ENCODE measurements at places on chromosomes 1 and 21.

DNA sequence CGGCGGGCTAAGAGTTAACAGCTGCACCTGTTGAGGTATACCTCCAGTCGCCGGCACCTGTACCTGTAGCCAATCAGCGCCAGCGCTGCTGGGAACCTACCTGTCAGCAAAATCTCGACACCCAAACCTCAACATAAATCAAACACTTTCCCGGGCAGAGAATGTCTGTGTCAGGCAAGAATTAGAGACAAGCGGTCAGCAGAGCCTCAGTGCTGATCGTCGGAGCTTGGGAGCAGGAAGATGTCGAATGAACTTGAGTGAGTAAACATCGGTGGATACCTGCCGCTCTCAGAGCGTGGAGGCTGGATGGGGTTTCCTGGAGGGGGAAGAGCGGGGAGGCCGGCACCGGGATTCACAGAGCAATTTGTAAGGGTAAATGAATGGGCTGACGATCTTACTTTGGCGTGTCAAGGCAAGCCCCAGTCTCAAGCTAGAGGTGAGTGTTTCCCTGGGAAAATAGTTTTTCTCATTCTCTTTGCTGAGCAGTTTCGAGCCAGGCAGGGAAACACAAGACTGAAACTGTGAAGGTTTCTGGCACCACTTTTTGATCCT, at the start of gene GRHL3:
GRHL3 (plus strand) TSS at position 46 of the 552 bp plus-strand sequence; CDS start at position 241, 195 bp downstream.
- peaks cover 5% of the 10 kb centered on the region for H3K4me1 ChIP-seq
- no peak for DNase-seq
- no peak within 1 kb of the TSS for H3K4me3 ChIP-seq
- no peaks in the 10 kb centered on the region for H3K36me3 ChIP-seq
- no peak within 1 kb of the TSS for H3K27ac ChIP-seq

DNA sequence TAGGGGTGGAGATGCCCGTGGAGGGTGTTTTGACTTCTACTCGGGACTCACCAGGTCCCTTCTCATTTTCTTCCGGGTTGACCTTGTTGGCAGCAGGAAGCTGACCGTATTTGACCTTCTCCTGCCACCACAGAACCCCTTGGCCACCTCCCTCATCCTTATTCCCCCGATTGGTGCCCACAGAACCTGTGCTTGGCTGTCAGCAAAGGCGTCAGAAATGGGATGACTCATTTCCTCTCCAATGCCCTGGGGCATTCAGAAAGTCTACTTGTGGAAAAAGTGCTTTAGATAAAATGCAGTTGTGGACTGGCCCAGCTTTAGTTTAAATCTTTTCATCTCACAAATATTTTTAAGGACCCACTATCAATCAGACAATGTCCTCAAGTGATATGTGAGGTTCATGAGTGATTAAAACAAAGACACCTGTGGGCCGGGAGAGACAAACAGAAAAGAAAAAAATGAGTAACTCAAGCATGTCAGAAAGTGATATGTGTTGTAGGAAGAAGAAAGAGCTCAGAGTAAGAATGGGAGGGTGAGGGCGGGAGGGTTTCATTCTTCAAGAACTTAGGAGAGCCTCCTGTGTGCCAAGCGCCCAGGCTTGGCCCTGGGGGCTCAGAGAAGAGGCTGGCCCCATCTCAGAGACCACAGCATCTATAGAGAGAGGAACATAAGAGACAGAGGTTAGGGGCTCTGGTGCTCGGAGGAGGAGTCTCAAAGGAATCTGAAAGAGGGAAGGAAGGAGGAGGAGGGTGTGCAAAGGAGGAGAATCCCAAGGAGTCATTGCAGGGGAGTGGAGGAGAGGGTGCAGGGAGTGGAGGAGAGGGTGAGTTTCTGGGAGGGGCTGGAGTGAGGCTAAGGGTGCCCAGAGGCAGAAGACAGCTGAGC, 221.6 kb upstream of the VAMP3 start:
- peaks cover 12% of the 10 kb centered on the region for H3K4me1 ChIP-seq
- peak overlapping the region; percentile 34 for H3K27ac ChIP-seq
- H3K4me3 ChIP-seq, result no peak overlapping the region
- DNase-seq, result peak; percentile 70
- H3K36me3 ChIP-seq, result no peaks in the 10 kb centered on the region
- no peaks in the 10 kb centered on the region for H3K27me3 ChIP-seq

DNA sequence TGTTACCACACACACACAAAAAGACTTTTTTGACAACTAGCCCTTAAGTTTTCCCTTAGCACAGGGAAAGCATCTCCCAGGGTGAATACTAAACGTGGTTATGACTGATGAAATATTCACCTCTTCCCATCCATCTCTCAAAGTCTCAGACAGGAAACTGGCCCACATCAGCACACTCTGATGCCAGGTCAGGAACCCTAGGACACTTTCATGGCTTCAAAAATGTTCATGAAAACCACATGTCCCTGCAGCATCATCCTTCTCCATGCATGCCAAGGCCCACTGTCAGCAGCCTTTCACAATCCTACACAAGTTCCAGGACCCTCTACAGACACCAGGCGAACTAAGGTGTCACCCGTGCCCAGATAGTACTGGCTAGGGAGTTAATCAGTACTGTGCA, 68.7 kb downstream of the DNTTIP2 start:
- no peak for DNase-seq
- H3K36me3 ChIP-seq, result no peaks in the 10 kb centered on the region
- no peak overlapping the region for H3K27ac ChIP-seq
- H3K27me3 ChIP-seq, result no peaks in the 10 kb centered on the region
- H3K4me3 ChIP-seq, result no peak overlapping the region
- H3K4me1 ChIP-seq, result peaks cover 11% of the 10 kb centered on the region

GRCh38 chr1:47742890-47743760, 254.1 kb downstream of the TRABD2B start:
- H3K4me3 ChIP-seq, result no peak overlapping the region
- no peak overlapping the region for H3K27ac ChIP-seq
- H3K27me3 ChIP-seq, result no peaks in the 10 kb centered on the region

DNA sequence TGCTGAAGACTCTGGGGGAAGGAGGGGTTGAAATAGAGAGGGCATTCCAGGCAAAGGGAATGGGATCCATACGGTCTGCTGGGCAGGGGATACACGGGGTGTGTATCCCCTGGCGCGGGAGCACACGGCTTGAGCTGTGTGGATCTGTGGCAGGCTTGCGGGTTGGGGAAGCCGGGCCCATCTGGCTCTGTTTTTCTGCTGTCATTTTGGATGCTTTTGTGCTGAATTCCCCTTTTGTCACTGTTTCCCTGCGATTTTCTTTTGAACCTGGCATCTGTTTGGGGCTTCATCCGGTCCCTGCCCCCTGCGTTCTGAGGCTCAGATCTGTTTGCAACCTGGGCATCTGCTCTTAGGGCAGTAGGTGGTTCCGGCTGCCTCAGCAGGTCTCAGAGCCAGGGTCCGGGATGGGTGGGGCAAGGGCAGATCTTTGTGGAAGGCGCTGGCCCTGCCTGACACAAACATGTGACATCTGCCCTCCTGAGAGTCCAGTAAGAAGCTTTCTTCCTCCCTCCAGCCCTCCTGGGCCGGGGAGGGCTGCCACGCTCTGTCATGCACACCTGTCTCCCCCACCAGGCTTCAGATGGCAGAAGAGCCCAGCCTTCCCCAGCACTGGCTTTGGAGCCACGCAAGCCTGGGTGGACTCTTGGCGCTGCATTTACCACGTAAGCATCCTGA, 84.0 kb downstream of the IGSF21 start:
- H3K27ac ChIP-seq, result no peak overlapping the region
- H3K36me3 ChIP-seq, result no peaks in the 10 kb centered on the region
- peaks cover 5% of the 10 kb centered on the region for H3K27me3 ChIP-seq

Measured in ascending aorta (tissue), 2 donors.